H1 (cell line): ENCODE measurements at places on chromosomes 16 and 17. TPM values are rescaled to one million over a fixed set of nuclear protein-coding genes. Genes with fewer than 3 reads are reported as not detected.

- no peak for DNase-seq
Observed at GRCh38 chr16:66662445-66663194, 33.9 kb downstream of the CMTM4 start.

- no peak for DNase-seq
Observed at GRCh38 chr17:76080768-76081287, 1.8 kb downstream of the ZACN start.

Gene ZDHHC1
- 4.9 and 7.5 TPM in 2 replicates for polyA plus RNA-seq

GRCh38 chr16:49562228-49562627, 188.6 kb downstream of the C16orf78 start:
- no peak for DNase-seq

- no peak for DNase-seq
Observed at GRCh38 chr16:83472776-83473501, 334.8 kb upstream of the HSBP1 start.

Gene PYDC1
- polyA plus RNA-seq: 5.9 and 11.1 TPM in 2 replicates
